ENCODE measurements at places on chromosomes 3 and 15.

DNA sequence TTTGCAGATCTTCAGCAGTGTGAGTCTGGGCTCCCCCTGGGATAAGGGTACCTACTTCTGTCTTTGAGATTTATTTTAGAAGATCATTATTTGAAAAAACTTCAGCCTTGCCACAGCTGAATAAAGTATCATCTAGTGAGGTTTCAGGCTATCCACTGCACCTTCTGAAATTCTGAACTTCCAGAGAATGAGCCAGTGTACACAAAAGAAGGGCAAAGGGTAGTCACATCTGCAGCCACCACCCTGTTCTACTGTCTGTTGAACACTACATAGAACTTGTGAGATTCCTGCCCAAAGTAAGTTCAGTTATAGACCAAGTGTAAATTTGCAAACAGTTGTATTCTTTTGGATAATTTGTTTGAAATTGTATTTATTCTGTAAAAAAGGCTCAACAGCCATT, 38.0 kb upstream of the PTPN23 start:
- no peak for DNase-seq

DNA sequence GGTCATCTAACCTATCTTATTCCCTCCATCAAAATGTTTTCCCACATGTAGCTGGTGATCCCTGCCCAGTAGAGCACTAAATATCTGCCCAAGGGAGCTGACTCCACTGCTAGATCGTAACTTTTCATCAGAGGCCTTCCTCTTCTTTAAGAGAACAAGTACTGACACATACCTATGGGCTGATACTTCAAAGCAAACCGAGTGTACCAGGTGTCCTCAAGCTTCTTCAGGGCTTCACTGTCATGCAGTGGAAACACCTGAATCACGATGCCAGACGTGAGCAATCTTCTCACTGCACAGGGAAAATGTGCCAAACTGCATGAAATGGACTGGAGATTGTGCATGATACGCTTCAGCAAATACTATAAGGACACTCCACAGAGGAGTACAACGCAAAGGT, 41.6 kb downstream of the ANO10 start:
- no peak for DNase-seq

DNA sequence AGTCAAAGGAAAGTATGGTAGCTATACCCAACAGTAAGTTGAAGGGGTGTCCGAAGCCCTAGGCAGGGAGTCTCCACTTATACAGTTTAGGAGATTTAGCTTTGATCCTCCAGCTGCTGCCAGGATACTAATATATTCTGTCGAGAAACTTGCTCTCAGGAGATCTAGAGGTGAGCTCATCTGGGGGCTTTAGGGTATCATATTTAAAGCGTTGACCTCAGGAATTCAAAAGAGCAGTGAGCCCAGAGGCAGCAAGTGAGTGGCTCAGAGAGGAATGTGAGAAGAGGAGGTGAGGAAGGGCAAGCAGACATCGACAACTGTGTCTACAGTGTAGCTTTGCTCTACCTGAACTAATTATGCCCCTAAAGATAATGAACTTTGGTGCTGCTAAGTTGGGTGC, 245.1 kb upstream of the LRTM1 start:
- DNase-seq: no peak

DNA sequence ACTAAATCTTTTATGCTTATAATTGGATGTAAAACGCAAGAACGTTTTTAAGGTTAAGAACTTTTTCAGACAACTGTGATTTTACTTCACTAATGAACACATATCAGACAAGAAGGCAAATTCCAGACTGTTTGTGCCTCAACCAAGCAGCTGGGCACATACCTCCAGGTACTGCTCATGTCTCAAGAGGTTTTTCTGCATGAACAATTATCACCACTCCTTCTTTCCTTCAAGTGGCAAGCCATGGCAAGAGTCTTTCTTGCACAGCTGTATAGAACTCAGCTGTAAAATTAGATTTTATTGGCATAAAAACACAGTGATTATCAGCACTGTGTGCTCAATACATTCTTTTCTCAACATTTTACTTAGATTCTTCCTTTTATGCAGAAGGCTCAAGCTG, 64.3 kb downstream of the FNDC3B start:
- no peak for DNase-seq

- no peak for DNase-seq
These were observed 227.5 kb upstream of the MDFIC2 start for GRCh38 chr3:70539908-70540307.

GRCh38 chr15:74345051-74345450, 22.4 kb downstream of the CYP11A1 start:
- DNase-seq: no peak

DNA sequence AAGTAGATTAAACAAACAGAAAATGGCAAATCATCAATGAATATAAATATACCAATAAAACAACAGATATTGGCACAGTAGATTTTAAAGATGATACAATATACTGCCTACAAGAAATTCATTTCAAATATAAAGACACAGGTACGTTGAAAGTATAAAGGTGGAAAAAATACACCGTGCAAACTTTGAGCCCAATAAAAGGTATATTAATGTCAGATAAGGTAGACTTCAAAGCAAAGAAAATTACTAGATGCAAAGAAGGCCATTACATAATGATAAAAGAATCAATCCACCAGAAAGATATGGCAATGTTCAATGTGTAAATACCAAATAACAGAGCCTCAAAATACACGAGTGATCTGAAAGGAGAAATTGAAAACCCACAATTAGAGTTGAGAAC, 34.3 kb upstream of the VIPR1 start:
- no peak for DNase-seq

DNA sequence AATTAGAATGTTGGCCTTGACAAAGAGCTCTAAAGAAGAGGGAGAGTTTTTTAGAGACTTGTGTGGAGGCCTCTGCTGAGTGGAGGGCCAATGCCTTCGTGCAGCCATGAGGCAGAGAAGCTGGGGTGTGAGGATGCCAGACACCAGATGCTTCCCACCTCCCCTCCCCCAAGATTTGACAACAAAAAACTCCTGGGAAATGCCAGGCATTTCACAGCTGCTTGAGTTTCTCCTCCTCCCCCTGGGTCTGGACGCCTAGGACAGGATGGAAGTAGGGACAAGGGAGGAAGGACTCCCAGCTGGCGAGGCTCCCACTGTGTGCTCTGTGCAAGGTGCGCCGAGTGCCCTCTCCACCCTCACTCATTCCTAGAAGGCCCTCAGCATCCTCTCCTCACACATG, 20.1 kb downstream of the TGM4 start:
- DNase-seq: no peak

- DNase-seq: no peak
These were observed 38.9 kb downstream of the ACAP2 start for GRCh38 chr3:195403841-195404408.

- no peak for DNase-seq
These were observed 24.1 kb downstream of the ZBTB38 start for GRCh38 chr3:141392416-141392815.

DNA sequence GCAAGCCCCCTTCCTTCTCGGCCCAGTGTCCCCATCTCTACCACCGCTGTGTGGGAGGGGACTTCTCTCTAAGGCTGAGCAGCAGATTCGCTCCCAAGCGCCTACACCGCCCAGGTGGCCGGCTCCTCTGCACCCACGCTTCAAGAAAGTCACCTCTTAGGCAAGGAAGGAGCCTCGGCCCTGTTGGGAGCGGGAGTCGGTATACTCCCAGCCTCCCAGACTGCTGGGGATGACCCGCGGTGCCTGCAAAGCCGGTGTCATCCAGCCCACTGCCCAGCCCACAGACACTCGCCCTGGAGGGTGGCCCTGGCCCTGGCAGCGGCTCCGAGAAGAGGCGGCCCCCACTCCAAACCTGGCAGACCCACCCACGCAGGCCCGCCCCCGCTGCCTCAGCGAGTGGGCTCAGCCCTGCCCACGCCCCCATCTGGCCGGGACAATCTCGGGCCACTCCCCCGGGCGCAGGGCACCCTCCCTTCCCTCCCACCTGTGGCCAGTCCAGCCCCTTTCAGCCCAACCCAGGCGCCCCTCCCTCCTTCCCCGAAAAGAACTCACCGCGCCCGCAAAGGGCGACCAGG, 396 bp downstream of the CHRNB4 start:
- DNase-seq: no peak

DNA sequence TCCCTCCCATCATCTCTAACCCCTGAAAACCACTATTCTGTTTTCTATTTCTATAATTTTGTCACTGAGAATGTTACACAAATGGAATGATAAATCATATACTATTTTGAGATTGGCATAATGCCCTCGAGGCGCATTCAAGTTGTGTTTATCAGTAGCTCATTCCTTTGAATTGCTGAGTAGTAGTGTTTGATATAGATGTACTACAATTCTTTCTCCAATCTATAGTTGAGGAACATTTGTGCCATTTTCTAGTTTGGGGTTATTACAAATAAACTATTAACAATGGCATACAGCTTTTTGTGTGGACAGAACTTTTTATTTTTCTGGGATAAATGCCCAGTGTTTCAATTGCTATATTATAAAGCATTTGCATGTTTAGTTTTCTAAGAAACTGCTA, 86.0 kb downstream of the CCR1 start:
- no peak for DNase-seq

DNA sequence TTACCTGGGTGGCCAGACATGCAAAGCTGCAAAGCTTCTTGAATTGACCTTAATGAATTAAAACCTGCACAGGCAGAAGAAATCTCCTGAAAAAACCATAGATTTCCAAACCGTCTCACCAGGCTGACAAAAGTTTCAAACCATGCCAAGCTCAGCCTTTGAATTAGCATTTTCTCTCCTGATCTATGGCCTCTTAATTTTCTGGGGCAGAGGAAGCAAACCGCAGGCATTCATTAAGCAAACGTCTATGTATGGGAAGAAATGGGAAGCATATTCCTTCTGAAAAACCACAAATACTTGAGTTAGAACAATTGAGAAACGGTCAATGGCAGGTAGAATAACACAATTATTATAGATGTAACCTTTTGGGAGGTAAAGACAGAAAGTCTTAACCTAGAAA, 500.2 kb upstream of the NR2F2 start:
- DNase-seq: no peak

DNA sequence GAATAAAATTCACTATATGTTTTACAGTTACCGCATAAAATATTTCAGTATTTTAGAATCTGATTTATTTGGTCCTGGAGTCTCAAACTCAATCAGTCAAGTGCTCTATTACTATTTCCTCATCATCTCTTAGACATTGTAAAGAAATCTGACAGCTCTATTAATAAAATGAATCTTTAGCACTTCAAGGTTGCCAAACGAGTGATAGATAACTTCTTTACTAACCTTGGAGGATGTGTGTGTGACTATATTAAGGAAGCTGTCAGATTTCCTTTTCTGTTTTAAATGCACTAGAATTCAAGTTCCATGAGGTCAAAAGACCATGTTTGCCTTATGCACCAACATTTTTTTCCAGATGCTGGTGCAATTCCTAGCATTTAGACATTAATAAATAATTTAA, 389.8 kb upstream of the AZI2 start:
- no peak for DNase-seq

- DNase-seq: no peak
These were observed 5.7 kb downstream of the MORF4L1 start for GRCh38 chr15:78878356-78878755.

DNA sequence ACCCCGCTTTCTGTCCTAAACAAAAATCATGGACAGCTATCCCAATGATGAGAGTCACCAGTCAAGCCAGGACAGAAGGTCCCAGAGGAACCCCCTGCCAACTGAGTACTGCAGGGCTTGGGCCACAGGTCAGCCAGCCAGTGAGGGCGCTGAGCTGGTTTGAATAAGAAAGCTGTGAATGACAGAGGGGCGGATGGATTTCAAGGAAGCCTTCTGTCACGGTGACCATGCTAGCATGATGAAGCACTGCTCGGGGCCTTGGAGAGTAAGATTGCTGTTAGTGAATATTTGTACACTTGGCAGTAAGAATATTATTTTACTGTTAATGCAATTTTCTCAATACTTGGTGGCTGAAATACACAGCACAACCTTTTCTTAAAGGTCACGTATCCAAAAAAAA, 734.0 kb upstream of the NR2F2 start:
- DNase-seq: no peak

DNA sequence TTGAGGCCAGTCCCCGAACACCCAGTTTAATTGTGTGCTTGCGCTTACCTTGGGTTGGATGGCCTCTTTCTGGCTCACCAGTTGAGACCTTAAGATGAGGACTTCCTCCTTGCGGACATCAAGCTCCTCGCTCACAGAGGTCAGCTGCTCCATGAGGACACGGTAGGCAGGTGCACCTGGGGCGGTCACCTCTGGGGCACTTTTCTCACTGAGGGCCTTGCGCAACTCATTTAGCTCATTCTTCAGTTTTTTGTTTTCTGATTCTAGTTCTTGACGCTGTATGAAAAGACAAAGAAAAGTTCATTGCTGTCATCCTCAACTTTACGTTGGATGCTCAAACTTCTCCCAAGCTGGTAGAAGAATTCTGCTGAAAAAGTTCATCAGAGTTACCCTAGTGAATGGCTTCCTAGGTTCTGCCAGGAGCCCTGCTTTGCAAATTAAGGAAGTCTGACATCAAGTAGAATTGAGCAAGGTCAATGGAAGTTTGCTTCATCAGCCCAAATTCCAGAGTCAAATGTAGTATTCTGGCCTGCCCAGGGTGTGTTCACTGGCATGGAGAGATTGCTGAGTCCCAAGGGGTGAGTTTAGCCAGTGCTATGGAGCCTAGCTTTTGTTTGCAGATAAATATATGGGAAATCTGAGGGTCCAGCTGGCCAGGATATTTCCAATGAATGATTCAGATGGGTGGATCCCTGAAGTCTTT, 55.8 kb upstream of the MYO5C start:
- no peak for DNase-seq

DNA sequence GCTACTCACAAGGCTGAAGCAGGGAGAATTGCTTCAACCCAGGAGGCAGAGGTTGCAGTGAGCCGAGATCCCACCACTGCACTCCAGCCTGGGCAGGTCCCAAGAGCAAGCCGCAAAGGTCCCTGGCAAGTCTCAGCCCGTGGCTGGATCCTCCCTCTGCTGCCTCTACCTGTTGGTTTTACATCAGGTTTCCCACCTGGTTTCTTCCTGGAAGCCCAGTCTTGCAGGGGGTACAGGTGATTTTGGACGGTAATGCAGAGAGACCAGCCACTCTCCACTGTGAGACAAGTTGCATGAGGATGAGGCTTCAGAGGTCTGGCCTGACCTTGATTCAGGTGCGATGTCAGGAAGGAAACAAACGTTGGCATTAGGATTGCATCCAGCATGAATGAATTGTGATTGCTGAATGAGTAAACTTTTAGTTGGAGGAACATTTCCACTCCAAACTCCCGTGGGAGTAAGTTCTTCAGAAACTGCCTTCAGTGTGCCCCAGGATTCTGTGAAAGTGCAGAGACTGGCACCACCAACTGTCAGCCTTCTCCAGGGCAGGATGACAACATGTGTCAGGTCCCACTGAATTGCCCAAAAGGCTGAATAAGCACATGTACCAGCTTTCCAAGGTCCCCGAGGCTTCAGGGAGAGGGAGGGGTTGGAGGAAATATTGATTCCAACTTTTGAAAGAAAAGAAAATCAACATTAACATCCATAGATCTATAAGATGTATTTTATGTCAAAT, 189.4 kb downstream of the TJP1 start:
- no peak for DNase-seq

- no peak for DNase-seq
These were observed 5.5 kb downstream of the HHLA2 start for GRCh38 chr3:108301695-108302404.

GRCh38 chr15:78437107-78437761, 782 bp upstream of the IREB2 start:
- DNase-seq: no peak

Measured in NCI-H1092 (cell line).